ENCODE measurements at places on chromosomes 2 and 18. TPM values are rescaled to one million over a fixed set of nuclear protein-coding genes. Genes with fewer than 3 reads are reported as not detected.
A peak's percentile ranks its signal among the peaks of the same experiment; 100 is the strongest.

SCN9A gene
- total RNA-seq = 6.2 TPM

ZNF396 gene
- 1.4 TPM for total RNA-seq

UNC80 gene
- 0.06 TPM for total RNA-seq

CDK15 gene
- 0.91 TPM for total RNA-seq

MARCHF7 gene
- 88.6 TPM for total RNA-seq

IL1RL2 gene
- 0.19 TPM for total RNA-seq

C2orf92 gene
- 2.2 TPM for total RNA-seq

NAT8 gene
- not detected for total RNA-seq

LIMS3 gene
- 7.0 TPM for total RNA-seq

VWA3B gene
- total RNA-seq = not detected

GRCh38 chr2:127582863-127583861, 47.7 kb downstream of the MYO7B start:
- H3K27ac ChIP-seq = no peak overlapping the region
- H3K27me3 ChIP-seq = no peaks in the 10 kb centered on the region
- H3K36me3 ChIP-seq = no peaks in the 10 kb centered on the region
- H3K4me1 ChIP-seq = no peaks in the 10 kb centered on the region

DNA sequence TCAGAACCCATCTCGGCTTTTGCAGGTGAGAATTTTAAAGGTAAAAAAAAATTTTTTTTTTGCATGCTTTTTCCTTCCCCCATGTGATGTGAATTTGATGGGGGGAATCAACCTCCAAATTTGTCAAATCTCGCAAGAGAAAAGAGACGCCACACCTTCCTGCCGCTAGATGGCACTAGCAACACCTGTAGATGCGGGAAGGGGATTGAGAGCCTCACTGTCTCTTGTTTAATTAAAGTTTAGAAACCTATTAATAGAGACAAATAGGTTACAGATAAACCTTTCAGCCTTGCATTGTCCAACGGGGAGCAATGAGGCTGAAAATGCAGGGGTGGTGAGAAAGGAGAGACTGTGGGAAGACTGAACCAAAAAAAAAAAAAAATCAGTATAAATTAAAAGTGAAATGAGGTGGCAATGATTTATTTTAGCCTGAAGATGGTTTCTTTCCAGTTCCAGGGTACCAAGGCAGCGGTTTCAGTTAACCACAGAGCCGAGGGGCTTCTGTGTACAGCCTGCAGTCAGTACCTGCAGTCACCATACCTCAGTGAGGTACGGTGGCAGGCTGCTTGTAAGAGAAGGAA, 84.6 kb downstream of the NRP2 start:
- no peak overlapping the region for H3K4me3 ChIP-seq
- no peak for DNase-seq
- H3K36me3 ChIP-seq = peaks cover 7% of the 10 kb centered on the region
- H3K27ac ChIP-seq = peak overlapping the region; percentile 87
- peaks cover 100% of the 10 kb centered on the region for H3K4me1 ChIP-seq
- peaks cover 4% of the 10 kb centered on the region for H3K27me3 ChIP-seq

DNA sequence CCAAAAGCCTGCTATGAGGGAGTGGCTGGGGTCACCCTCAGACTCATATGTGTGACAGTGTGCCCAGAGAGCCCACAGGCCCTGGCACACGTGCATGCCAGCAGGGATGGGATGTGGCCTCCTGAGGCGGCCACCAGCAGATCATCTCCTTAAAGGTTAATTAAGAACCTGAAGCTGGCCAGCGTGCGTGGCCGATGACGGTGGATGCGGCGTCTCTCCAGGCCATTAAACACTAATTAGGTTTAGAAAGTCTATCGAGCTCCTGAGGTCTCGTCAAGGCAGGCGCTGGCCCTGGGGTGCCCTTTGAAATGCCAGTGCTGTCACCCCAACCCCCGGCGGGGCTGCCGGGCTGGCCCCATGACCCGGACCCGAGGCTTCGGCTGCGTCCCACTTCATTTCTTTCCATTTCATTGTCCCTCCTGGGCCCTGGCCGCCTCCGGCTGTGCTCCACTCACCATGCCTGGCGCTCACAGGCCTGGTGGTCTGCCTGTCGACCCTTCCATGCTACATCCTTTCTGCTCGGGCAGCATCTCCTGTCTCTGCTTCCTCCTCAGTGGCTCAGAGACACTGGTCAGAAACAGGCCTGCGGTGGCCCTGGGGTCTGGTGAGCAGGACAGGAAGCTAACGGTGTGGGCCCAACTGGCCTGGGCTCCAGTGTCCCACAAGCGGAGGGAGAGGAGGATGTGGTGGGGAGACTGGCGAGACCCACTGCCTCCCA, 228.9 kb downstream of the CELF4 start:
- no peaks in the 10 kb centered on the region for H3K4me1 ChIP-seq
- H3K4me3 ChIP-seq = no peak overlapping the region
- H3K36me3 ChIP-seq = no peaks in the 10 kb centered on the region
- H3K27me3 ChIP-seq = no peaks in the 10 kb centered on the region
- DNase-seq = no peak

- DNase-seq = no peak
- no peaks in the 10 kb centered on the region for H3K36me3 ChIP-seq
- H3K4me3 ChIP-seq = no peak overlapping the region
- H3K27ac ChIP-seq = no peak overlapping the region
These were observed 368.5 kb downstream of the LRRTM1 start for GRCh38 chr2:79935771-79936657.

GRCh38 chr2:200254773-200255172, 51.7 kb upstream of the SPATS2L start:
- H3K27ac ChIP-seq = no peak overlapping the region
- no peak overlapping the region for H3K4me3 ChIP-seq
- no peaks in the 10 kb centered on the region for H3K36me3 ChIP-seq
- peaks cover 12% of the 10 kb centered on the region for H3K4me1 ChIP-seq

- no peaks in the 10 kb centered on the region for H3K36me3 ChIP-seq
- H3K27me3 ChIP-seq = no peaks in the 10 kb centered on the region
- DNase-seq = no peak
- no peak overlapping the region for H3K4me3 ChIP-seq
These were observed 128.7 kb downstream of the MAP3K20 start for GRCh38 chr2:173204316-173204715.

DNA sequence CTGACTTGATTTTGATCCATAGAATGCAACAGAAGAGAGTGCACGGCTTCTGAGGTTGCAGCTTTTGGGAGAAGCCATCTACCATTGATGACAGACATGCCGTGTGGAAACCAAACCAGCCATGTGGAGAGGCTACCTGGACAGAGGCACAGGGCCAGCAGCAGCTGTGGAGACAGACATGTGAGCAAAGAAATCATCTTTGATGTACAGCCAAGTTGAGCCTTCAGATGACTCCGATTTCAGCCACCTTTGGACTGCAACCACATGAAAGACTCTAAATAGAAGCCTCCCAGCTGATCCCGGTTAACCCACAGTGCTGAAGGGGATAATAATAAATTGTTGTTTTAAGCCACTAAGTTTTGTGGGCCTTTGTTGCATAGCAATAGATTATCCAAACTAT, 54.2 kb downstream of the TSN start:
- no peak overlapping the region for H3K4me3 ChIP-seq
- H3K4me1 ChIP-seq = peaks cover 7% of the 10 kb centered on the region
- no peak overlapping the region for H3K27ac ChIP-seq
- no peak for DNase-seq
- H3K27me3 ChIP-seq = no peaks in the 10 kb centered on the region

GRCh38 chr2:219578811-219579613, 6.9 kb downstream of the INHA start:
- DNase-seq = no peak
- no peaks in the 10 kb centered on the region for H3K27me3 ChIP-seq
- H3K4me3 ChIP-seq = no peak overlapping the region
- H3K36me3 ChIP-seq = no peaks in the 10 kb centered on the region
- no peak overlapping the region for H3K27ac ChIP-seq

DNA sequence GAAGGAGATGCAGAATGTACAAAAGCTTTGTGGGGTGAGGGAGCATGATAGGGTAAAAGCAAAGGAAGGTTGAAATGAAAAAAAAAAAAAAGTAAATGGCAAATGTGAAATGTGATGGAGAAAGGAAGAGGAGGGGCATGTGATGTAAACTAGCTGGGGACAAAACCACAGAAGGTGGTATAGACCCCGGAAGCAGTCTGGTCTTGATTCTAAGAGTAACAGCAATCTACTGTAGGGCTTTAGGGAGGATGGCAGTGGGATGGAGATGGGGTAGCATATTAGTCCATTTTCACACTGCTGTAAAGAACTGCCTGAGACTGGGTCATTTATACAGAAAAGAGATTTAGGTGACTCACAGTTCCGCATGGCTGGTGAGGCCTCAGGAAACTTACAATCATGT, 362.0 kb downstream of the SOCS6 start:
- H3K36me3 ChIP-seq = no peaks in the 10 kb centered on the region
- H3K4me3 ChIP-seq = no peak overlapping the region
- H3K27ac ChIP-seq = no peak overlapping the region
- no peak for DNase-seq
- no peaks in the 10 kb centered on the region for H3K4me1 ChIP-seq

DNA sequence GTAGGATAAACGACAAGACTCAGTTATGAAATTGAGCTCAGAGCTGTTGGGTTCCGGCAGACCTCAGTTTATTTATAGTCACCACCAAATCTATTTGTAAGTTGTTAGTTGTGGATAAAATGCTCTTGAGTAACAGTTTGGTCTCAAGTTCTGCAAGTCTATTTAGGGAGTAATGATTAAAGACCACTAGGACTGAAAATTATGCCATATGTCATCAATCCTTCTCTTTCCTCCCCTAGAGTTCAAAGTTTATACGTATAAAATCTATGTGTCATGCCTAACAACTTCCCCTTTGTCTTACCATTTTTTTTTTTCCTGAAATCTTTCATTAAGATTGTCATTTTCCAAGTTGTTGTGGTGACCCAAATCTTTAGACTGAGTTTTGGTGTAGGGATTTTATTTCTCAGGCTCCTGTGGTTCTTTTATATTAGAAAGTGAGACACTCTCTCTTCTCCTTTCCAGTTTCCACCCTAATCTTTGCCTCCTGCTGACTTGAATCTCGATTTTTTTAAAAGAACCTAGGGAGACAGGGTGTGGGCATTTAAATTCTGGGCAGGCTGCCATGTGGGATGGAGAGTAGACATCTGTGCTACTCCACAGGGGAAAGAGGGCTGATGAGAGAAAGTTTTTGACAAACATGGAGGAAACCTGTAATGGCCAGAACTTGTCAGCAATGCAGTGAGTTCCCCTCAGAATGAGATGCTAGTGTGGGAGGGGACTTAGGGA, 51.0 kb downstream of the LAMA3 start:
- peaks cover 23% of the 10 kb centered on the region for H3K4me1 ChIP-seq
- no peak overlapping the region for H3K4me3 ChIP-seq
- H3K27me3 ChIP-seq = no peaks in the 10 kb centered on the region
- DNase-seq = peak; percentile 53
- no peaks in the 10 kb centered on the region for H3K36me3 ChIP-seq

DNA sequence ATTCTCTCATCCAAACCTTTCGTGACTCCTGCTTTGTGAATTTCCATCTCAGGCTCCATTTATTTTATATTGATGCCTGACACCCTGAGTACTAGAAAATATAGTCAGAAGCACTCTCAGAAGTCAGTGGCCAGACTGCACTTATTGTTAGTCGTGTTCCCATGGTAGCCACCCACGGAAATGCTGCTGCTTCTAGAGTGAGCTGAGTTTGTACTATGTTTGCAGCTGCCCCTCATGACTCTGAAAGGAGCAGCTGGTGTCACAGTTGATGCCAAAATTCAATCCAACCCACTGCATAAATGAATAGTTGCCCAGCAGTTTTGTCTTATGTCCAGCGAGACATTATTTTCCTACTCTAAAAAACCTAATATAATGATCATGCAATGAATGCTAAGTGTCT, 265.2 kb upstream of the SPHKAP start:
- no peak overlapping the region for H3K4me3 ChIP-seq
- H3K4me1 ChIP-seq = no peaks in the 10 kb centered on the region

- no peaks in the 10 kb centered on the region for H3K36me3 ChIP-seq
- H3K4me3 ChIP-seq = no peak overlapping the region
- no peaks in the 10 kb centered on the region for H3K27me3 ChIP-seq
- H3K4me1 ChIP-seq = no peaks in the 10 kb centered on the region
- no peak overlapping the region for H3K27ac ChIP-seq
- no peak for DNase-seq
These were observed 349.5 kb downstream of the IRS1 start for GRCh38 chr2:226450141-226450540.

DNA sequence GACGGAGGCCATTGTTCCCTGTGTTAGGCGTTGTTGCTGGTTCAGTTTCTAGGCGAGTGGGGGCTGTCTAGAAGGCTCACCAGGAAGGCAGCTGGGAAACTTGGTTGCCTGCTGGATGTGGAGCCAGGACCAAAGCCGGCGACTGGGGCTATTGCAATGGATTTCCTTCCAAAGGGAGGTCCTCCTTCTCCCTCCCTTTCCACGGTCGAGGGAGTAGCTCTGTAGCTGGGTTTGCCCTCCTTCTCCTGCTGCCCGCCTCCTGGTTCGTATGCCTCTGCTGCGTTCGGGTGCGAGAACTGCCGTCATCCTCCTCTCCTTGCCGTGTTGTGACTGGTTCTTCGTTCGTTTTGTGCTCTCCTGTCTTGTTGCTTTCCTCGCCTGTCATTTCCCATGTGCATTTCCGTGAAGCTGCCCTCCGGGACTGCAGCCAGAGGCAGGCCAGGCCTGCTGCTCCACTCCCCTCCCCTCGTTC, 203.4 kb downstream of the NEDD4L start:
- H3K27me3 ChIP-seq = no peaks in the 10 kb centered on the region
- peak; percentile 87 for DNase-seq
- H3K36me3 ChIP-seq = no peaks in the 10 kb centered on the region
- H3K27ac ChIP-seq = peak overlapping the region; percentile 68

DNA sequence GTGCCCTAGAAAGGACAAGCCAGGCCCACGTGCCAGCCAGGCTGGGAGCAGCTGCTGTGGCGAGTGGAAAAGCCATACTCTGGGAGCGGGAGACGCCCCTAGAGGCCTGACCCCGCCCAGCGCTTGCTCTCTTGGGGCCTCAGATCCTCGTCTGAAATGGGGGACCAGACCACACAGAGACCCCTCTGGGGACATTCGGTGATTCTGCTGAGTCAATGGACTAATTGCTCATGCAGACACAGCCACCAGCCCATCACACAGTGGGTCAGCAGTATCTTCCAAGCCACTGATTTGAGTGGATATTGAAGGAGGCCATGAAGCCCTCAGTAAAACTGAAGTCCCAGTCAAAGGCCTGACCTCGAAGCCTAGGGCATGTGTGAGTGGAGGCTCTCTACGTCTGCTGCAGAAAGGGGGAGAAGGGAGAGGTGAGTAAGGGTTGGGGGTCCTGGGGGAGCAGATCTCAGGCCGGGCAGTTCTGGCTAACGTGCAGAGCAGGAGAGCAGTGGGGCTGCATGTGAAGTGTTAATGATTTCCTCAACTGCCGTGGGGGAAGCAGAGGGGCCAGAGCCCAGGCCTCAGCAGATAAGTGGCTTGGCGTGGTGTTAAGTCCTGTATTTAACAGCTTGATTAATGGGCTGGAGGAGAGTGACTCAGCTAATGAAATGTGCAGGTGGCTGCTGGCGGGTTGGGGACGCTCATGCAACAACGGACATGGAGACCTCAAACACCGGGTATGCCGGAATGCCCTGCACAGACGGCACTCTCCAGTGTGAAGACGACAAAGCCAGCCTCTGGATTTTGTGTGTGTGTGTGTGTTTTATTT, 104.4 kb upstream of the TWIST2 start:
- H3K36me3 ChIP-seq = no peaks in the 10 kb centered on the region
- peak; percentile 85 for DNase-seq
- H3K4me1 ChIP-seq = no peaks in the 10 kb centered on the region
- H3K27me3 ChIP-seq = no peaks in the 10 kb centered on the region
- H3K4me3 ChIP-seq = no peak overlapping the region
